ENCODE measurements at places on chromosomes 7 and 10. TPM values are rescaled to one million over a fixed set of nuclear protein-coding genes. Genes with fewer than 3 reads are reported as not detected.
A peak's percentile ranks its signal among the peaks of the same experiment; 100 is the strongest.

DNA sequence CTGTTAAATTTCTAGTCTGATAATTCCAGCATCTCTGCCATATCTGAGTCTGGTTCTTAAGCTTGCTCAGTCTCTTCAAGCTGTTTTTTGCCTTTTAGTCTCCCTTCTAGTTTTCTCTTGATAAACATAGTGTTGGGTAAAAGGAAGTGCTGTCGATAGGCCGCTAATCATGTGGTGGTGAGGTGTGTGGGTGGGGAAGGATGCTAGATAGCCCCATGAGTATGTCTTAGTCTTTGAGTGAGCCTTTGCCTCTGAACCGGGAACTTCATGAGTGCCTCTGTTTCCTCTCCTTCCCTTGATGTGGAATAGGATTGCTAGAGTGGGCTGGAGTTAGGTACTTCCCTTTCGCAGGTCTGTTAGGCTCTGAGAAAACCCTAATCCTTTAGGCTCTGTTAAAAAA lies 441.8 kb downstream of the INHBA start:
- DNase-seq, result no peak

GRCh38 chr7:143380260-143380645 lies 892 bp upstream of the ZYX start:
- DNase-seq, result peak; percentile 95

DNA sequence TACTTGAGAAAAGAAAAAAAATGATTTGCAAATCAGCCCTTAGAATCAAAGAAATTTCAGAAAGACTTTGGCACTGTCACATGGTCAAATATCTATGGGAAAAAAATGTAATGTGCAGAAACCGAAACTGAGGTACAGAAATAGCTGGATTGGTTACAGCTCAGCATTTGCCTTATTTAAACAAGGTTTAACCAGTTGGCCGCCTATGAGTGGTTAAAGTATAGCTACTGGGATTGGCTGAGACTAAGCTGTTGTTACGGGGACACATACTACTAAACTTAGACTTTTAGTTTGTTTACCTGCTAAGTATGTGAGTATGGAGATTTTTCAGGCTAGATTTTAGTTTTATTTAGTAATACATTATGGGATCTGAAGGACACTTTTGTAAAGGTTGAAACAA lies 38.6 kb downstream of the SFTPD start:
- DNase-seq, result no peak

The DRGX gene
- not detected for total RNA-seq

DNA sequence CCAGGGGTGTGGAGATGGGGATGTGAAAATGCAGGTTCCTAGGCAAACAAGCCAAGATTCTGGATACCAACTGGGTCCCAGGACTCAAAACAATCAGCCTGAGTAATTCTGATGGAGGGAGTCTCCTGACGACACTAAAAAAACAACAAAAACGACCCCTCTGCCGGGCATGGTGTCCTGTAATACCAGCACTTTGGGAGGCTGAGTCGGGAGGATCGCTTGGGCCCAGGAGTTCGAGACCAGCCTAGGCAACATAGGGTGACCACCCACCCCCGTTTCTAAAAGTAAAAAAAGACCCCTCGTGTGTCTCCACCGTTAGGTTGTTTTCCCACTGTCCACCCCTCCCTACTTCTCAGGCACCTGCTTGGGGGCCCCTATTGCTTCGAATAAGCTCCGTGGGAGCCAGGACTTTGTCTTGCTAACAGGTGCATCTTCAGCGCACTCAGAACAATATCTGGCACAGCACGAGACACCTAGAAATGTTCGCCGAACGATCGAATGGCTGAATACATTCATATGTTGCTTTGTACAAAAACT lies 743 bp upstream of the NRF1 start:
- DNase-seq, result peak; percentile 68

The SKIDA1 gene
- total RNA-seq, result 0.26 TPM

GRCh38 chr7:22821702-22822485 lies 755 bp downstream of the TOMM7 start:
- peak; percentile 28 for DNase-seq

The ZNF804B gene
- not detected for total RNA-seq

DNA sequence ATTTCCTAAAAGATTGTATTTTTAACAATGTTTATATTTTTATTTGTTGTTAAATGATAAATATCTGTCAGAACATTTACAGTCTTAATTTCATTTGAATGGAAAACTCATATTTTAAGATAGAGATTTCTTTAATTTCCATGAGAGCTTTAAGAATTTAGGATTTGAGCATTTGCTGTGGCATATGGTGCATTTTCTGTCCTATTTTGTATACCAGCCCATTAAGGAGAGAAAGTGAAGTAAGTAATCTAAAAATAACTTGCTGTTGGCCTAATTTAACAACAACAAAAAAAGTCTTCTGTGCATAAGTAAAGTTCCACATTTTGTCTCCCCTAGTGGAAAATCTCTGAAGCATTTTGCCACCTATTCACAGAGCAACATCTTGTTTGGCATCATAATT lies 190.9 kb upstream of the PPP1R3A start:
- DNase-seq, result no peak

DNA sequence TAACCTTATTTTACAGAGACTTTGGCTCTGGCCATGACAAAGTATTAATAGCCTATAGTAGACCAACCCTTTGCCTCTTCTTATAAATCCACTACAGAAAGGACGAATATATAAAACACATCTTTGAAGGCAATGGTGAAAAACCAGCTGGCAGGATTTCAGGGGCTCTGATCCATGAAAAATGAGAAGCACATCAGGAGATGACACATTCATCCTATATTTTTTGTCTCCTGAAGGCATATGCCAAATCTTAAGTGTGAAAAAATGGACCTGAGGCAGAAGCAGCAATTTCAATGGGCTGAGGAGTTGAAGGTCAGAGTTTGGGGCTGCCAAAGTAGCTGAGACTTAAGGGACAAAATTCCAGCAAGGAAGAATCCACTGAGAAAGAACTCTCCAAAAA lies 14.4 kb downstream of the RNF216 start:
- DNase-seq, result no peak

GRCh38 chr7:35256256-35257175 lies 2.6 kb upstream of the TBX20 start:
- no peak for DNase-seq

DNA sequence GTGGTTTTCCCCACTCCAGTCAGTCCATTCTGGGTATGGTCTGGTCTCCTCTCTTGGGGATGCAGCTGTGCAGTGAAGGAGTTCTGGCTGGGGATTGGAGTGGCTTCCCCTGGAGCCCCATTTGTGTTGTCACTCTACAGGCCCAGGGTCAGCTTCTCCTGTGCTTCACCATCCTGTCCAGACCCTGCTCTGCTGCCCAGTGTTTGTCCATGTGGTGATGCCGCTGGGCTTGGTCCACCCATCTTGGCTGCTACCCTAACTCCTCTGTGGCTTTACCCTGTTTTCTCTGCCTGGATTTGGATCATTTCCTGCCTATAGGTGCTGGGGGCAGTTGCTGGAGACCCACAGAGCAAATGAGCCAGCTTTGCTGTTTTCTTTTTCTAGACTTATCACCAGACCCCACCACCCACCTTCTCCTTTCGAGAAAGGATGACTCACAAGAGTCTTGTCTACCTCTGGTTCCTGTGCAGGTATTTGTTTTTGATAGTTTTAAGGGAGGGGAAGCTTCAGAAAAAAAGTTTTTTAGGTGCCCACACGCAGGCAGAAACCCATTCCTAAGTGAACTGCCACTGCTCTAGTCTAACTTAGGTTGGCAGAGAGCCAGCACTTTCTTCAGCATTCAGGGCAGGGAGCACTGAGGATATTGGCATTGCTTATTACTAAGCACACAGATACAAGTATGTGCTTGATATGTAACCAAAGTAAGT lies 8.5 kb downstream of the ZDHHC16 start:
- peak; percentile 43 for DNase-seq

DNA sequence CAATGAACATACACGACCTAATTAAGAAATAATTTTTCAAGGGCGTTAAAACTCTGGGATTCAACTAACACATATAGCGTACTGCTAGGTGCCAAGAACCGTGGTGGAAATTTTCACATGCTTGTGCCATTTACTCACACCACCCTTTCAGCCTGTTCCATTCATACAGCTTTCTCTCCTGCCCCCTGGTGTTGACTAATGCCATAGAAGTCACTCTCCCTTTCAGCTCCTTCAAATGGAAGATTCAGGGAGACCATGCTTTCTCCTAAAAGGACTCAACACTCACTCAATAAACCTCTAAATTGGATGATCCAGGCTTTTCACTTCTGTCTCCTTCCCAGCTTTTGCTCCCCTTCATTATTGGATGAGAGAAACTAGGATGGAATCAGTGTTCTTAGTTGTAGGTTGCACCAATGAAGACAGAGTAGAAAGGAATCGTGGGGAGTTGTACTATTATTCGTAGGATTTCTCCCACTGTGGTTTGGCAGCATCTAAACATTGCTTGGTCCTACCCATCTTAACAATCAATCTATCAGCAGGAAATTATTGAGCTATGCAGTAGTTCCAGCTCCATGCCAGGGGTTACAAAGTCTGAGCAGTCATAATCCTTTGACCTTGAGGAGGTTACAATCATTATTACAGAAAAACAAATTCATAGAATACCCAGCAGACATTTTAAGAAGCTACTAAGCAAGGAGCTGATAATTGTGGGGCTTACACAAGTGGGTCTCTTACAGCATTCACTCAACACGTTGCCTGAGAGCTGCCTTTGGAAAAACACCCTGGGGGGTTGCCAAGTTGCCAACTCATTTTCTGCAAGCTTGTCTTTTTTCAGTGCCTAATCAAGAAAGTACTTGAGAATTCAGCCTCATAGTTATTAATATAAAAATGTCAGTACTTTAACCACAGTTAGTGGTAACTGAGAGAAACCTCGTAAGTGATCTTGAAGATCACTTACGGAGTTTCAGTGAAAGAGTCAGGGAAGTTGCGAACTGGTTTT lies 2.8 kb upstream of the PPP1R3C start:
- DNase-seq, result peak; percentile 86

GRCh38 chr10:78472551-78472890 lies 438.9 kb downstream of the RPS24 start:
- no peak for DNase-seq

The CCDC3 gene
- 82.5 TPM for total RNA-seq

- peak; percentile 62 for DNase-seq
These were observed 10.0 kb upstream of the PCGF5 start for GRCh38 chr10:91210435-91210834.

DNA sequence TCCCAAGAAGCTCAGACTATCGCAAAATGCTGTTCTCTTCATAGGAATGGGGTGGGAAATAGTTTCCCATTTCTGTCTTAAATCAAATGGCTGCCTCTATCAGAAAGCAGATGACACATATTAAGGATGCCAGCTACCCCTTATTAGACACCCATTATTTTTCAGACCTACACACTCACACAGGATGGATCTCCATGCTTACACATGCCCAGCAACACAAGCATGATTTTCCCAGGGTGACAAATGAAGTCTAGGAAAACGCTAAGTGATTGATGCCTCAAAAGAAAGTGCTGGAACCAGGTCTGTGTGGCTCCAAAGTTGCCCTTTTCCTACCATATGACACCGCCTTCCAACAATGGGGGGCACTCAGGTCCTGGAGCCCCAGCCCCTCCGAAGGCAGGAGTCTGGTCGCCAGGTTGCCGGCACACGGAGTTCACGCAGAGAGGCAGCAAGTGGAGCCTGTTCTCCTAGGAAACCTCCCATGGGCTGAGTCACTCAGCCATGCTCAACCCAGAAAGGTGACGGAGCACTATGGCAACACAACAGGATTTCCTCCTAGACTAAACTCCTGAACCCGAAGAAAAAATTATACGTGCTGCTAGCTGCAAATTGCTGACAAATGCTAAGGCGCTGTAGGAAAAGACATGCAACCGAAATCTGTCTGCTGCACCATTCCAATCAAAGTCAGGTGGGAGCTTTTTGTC lies 19.8 kb downstream of the VOPP1 start:
- peak; percentile 45 for DNase-seq

GRCh38 chr10:91271886-91272285 lies 51.4 kb downstream of the PCGF5 start:
- DNase-seq, result peak; percentile 43

The COL13A1 gene
- total RNA-seq, result 17.3 TPM

DNA sequence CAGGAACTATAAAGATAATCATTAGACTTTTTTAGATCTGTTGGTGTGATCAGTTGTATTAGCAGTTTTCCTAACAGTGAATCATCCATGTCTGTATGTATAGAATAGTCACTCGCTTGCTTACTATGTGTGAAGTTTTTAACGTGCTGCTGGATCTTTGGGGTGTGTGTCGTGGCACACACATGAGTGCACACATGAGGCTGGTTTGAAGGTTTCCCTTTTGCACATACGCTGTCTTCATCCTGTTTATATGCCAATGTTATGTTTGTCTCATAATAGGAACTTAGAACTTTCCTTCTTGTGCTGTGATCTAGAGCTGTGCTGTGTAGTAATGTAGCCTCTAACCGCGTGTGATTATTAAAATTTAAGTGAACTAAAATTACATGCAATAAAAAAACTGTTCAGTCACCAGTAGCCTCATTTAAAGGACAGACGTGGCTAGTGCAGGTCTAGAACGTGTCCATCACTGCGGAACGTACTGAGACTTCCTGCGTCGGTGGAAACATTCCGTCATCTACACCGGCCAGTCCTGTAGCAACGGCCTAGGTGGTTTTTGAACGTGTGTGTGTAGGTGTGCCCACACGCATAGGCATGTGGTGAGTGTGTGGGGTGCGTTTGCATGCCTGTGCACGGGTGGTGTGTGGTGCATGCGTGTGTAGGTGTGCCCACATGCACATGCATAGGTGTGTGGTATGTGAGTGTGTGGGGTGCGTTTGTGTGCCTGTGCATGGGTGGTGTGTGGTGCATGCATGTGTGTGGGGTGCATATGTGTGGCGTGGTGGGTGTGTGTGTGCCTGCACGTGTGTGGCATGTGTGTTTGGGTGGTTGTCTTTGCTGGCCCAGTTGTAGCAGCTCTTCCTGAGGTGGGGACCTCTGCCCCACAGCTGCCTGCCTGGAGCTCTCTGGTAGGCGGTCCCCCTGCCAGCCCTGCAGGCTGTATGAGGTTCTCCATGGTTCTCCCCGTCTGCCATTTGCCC lies 56.6 kb downstream of the INPP5A start:
- no peak for DNase-seq

DNA sequence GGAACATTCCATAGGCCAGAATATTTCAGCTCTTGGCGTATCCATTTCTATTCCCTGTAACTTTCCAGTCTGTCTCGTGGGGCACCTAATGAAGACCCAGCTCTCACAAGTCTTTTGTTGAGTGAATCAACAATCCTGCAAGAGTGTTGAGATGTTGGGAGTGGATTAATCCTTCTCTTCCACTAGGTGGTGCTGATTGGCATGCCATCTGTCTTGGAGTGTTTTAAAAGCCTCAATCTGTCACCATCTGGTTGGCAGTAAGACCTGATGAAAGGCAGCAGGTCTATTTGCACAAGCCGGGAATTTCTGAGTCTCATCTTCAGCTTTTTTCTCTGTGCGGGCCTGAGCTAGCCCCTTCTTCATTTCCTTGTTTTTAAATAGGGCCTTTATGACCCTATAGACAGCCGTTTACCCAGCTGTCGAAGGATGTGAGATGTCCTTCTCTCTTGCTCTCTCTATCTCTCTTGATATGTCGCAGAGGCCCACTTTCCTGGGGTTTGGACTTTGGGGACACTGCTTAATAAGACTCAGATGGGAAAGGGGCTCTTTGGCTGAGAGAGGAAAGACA lies 180.5 kb downstream of the ZNF365 start:
- DNase-seq, result peak; percentile 83

GRCh38 chr10:104501449-104501848 lies 139.6 kb upstream of the SORCS3 start:
- no peak for DNase-seq

GRCh38 chr7:42483886-42484285 lies 246.9 kb upstream of the GLI3 start:
- DNase-seq, result peak; percentile 6

GRCh38 chr10:78382772-78383171 lies 349.1 kb downstream of the RPS24 start:
- no peak for DNase-seq
